Stimulated activated CD4-positive, alpha-beta T cell treated with anti-CD3 and anti-CD28 coated beads, Interleukin-4, amount 100 ng/mL, for 48 hours (primary cell): ENCODE measurements at places on chromosomes 5 and 9.

GRCh38 chr9:21690561-21690960 is 111.9 kb upstream of the MTAP start:
- no peak for DNase-seq

DNA sequence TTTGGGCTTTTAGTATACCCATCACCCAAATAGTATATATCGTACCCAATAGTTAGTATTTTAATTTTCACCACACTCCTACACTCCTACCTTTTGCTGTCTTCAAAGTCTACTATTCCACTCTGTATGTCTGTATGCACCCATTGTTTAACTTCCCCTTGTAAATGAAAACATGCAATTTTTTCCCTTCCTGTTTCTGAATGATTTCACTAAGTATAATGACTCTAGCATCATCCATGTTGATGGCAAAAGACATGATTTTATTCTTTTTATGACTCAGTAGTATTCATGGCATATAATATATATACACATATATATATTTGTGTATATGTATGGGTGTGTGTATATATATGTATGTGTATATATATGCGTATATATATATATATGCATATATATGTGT is 63.1 kb upstream of the FAM174A start:
- no peak for DNase-seq

- DNase-seq: no peak
Measured at GRCh38 chr9:76109953-76110352, 219.5 kb downstream of the PCSK5 start.

- no peak for DNase-seq
Measured at GRCh38 chr5:179829732-179830435, 9.2 kb downstream of the SQSTM1 start.

- DNase-seq: no peak
Measured at GRCh38 chr9:79623799-79624721, 52.3 kb downstream of the TLE4 start.

GRCh38 chr5:60687927-60688720 is 11.8 kb downstream of the DEPDC1B start:
- DNase-seq: no peak
